RPMI7951 (cell line): ENCODE measurements at places on chromosomes 16 and 17. TPM values are rescaled to one million over a fixed set of nuclear protein-coding genes. Genes with fewer than 3 reads are reported as not detected.

The AOC2 gene
- 0.10 and 0.36 TPM in 2 replicates for total RNA-seq

The ABCA3 gene
- total RNA-seq: 0.20 and 0.60 TPM in 2 replicates

- peak; percentile 5 for DNase-seq
These were observed 30.9 kb downstream of the BRCA1 start for GRCh38 chr17:43094129-43094835.

GRCh38 chr17:28333083-28333746 is 2.1 kb downstream of the IFT20 start:
- DNase-seq: no peak

GRCh38 chr17:15914400-15915170 is 30.3 kb upstream of the ADORA2B start:
- DNase-seq: peak; percentile 76

GRCh38 chr16:57883953-57884654 is 81.8 kb upstream of the KIFC3 start:
- DNase-seq: no peak

DNA sequence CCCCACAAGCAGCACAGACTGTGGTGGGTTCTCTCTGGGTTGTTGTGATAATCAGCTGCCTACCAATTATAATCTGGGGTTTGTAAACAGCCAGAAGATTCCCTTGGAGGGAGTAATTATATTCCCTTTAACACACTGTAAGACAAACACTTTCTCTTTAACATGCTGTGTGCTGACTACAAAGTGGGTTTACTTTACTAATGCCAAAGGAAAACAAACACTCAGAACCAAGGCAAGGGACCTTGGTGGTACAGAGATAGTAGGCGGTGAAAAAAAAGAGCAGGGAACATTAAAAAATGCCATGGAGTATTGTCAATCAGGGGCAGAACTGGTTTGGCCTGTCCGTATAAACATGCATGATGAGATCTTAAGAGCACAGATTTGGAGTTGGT is 3.0 kb upstream of the VAT1L start:
- DNase-seq: no peak

DNA sequence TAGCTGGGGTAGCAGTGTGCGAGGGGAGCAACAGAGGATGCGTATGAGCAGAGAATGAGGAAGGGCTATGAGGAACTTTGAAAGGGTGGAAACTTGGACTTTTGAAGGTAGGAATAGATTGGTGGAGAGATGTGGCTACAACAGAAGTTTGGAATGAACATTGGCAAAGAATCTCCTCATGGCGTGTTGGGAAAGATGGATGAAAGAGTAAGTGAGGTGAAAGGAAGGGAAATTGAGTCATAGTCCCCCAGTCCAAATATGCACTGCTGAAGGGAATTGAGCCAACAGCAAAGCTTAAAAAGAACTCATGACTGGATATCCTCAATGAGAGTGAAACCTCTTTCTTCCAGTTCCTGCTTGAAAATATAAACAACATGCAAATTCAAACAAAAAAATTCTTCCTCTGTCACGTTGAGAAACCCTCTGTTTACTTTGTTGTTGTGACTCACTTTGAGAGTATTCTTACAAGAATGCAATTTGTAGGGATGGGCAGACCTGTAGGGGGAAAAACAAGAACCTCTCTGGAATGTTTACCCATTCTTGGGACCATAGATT is 313.2 kb upstream of the KCNJ16 start:
- DNase-seq: peak; percentile 77
